Upper lobe of left lung (tissue), 6 donors: ENCODE measurements at places on chromosomes 12 and 14. TPM values are rescaled to one million over a fixed set of nuclear protein-coding genes. Genes with fewer than 3 reads are reported as not detected.

DNA sequence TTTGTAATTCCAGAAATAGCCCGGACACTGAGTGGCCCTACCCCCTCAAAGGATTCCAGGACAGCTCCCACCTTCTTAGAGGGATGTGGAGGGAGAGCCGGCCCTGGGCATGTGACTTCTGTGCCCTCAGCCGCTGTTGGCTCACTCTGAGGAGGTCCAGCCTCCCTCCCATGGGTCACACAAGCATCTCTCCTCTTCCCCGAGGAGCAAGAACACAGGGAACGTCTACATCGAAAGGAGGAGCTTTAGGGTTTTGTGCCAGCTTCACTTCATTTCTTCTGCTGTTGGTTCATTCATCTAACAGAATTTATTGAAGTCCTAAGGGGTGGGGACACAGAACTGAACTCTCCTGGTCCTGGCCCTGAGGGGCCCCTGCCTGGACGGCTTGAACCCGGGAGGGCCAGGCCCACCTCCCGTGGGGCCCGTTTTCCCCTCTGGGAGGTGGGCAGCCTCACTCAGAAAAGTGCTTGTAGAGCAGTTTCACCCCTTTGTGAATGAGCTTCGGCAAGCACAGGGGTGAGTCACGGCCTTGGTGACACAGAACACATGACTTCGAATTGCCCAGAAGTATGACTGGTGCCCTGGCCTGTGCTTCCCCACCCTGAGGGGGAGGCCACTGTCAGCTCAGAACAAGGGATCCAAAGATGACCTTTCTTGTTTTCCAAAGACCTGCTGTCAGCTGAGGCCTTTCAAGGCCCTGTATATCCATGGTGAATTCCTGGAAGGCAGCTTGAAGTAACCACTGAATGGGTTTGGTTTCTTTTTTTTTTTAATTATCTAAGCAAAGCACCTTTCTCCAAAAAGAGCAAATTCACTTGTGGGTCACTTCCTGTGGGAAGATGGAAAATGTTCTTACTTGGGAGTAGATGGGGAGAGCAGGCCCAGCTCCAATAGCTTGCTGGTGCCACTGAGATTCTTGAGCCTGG lies 39.2 kb downstream of the NFKBIA start:
- no peak overlapping the region for H3K4me3 ChIP-seq
- H3K4me1 ChIP-seq: peaks cover 50% of the 10 kb centered on the region
- no peaks in the 10 kb centered on the region for H3K27me3 ChIP-seq
- H3K36me3 ChIP-seq: no peaks in the 10 kb centered on the region
- H3K27ac ChIP-seq: peak overlapping the region; percentile 87

The CGRRF1 gene
- total RNA-seq: 24.0 TPM

DNA sequence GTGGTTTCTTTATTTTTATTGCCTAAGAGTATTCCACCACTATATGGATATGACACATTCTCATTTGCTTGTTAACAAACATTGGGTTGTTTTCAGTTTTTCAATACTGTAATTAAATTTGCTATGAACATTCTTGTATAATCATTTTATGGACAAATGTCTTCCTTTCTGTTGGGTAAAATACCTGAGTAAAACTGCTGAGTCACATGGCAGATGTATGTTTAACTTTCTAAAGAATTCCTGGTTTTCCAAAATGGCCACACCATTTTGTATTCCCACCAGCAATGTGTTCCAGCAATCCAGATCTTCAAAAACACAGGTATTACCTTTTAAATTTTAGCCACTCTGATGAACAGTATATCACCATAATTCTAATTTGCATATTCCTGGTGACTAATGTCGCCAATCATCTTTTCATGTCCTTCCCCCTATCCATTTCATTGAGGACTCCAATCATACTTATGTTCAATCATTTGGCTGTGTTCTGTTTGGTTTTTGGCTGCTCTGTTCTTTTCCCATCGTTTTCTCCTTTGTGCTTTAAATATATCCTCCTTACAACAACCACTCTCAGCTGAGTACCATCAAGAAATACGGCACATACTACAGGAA lies 36.0 kb downstream of the CDK17 start:
- no peak overlapping the region for H3K4me3 ChIP-seq
- no peak for DNase-seq
- H3K4me1 ChIP-seq: peaks cover 30% of the 10 kb centered on the region
- H3K27me3 ChIP-seq: no peaks in the 10 kb centered on the region
- H3K27ac ChIP-seq: no peak overlapping the region

The KRT72 gene
- not detected for total RNA-seq

- peak overlapping the region; percentile 53 for H3K4me3 ChIP-seq
- no peaks in the 10 kb centered on the region for H3K36me3 ChIP-seq
- peaks cover 14% of the 10 kb centered on the region for H3K4me1 ChIP-seq
- peaks cover 60% of the 10 kb centered on the region for H3K27me3 ChIP-seq
- peak; percentile 83 for DNase-seq
Measured at GRCh38 chr12:114404926-114405518, 922 bp downstream of the TBX5 start.

The KRT1 gene
- total RNA-seq: not detected

DNA sequence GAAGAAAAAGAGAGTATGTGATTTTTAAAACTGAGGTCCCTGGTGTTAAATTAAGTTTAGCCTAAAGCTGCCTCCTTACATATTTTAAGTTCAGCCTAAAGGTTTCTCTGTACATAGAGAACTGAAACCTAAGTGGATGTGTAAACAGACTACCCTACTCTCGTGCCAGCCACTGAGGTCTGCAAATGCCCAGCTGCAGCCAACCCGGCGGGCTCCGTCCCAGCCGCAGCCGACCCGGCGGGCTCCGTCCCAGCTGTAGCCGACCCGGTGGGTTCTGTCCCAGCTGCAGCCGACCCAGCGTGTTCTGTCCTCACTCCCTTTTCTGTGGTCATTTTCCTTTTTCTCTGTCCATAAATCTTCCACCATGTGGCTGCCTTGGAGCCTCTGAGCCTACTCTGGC lies 97.2 kb upstream of the SFSWAP start:
- no peak overlapping the region for H3K27ac ChIP-seq
- no peaks in the 10 kb centered on the region for H3K27me3 ChIP-seq
- H3K36me3 ChIP-seq: no peaks in the 10 kb centered on the region
- DNase-seq: peak; percentile 81
- peaks cover 8% of the 10 kb centered on the region for H3K4me1 ChIP-seq
- no peak overlapping the region for H3K4me3 ChIP-seq

- H3K4me1 ChIP-seq: no peaks in the 10 kb centered on the region
- no peak for DNase-seq
- H3K36me3 ChIP-seq: no peaks in the 10 kb centered on the region
Measured at GRCh38 chr12:72901685-72902084, 629.5 kb downstream of the TRHDE start.

GRCh38 chr12:108858311-108859074 lies 1.1 kb upstream of the SSH1 start:
- no peaks in the 10 kb centered on the region for H3K27me3 ChIP-seq
- peak overlapping the region; percentile 66 for H3K4me3 ChIP-seq
- H3K36me3 ChIP-seq: no peaks in the 10 kb centered on the region
- peak overlapping the region; percentile 92 for H3K27ac ChIP-seq

DNA sequence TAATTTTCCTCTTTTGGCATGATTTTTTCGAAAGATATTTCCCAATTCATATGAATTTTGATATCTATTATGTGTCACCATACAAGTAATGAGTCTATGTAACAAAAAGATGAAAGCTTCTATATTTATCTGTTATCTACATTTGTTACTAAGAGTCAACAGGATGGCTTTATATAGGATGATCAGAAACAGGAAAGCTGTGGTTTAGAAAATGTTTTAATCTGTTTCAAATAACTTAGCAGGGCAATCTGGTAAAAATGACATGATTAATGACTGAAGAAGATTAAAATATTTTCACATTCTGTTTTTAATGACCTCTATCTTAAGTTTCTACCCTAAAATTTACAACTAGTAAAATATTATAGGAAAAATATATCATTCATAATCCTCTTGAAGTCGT lies 105.8 kb downstream of the MSRB3 start:
- no peaks in the 10 kb centered on the region for H3K4me1 ChIP-seq
- no peak overlapping the region for H3K27ac ChIP-seq
- H3K36me3 ChIP-seq: no peaks in the 10 kb centered on the region
- H3K27me3 ChIP-seq: no peaks in the 10 kb centered on the region
- no peak for DNase-seq
- H3K4me3 ChIP-seq: no peak overlapping the region

GRCh38 chr14:69612783-69613130 lies 1.4 kb downstream of the SUSD6 start:
- no peaks in the 10 kb centered on the region for H3K36me3 ChIP-seq
- H3K27ac ChIP-seq: peak overlapping the region; percentile 97
- peaks cover 64% of the 10 kb centered on the region for H3K4me1 ChIP-seq
- no peaks in the 10 kb centered on the region for H3K27me3 ChIP-seq

- H3K36me3 ChIP-seq: no peaks in the 10 kb centered on the region
- no peaks in the 10 kb centered on the region for H3K4me1 ChIP-seq
- no peak overlapping the region for H3K27ac ChIP-seq
- DNase-seq: no peak
Measured at GRCh38 chr12:96786791-96787190, 120.3 kb upstream of the NEDD1 start.

DNA sequence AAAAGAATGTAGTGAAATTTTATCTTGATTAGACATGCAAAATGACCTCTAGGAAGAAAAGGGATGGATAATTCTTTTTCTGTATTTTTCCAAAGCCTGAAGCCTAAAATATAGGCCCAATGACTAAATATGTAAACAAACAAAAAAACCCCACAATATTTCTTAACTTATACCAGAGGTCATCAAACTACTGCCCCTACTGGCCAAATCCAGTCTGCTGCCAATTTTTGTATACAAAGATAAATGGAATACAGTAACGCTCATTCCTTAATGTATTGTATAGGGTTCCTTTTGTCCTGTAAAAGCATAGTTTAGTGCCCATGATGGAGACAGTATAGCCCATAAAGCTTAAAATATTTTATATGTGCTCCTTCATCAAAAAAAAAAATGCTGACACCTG lies 145.7 kb upstream of the ALG10 start:
- no peaks in the 10 kb centered on the region for H3K4me1 ChIP-seq
- no peaks in the 10 kb centered on the region for H3K36me3 ChIP-seq
- H3K4me3 ChIP-seq: no peak overlapping the region
- H3K27ac ChIP-seq: no peak overlapping the region

- no peaks in the 10 kb centered on the region for H3K27me3 ChIP-seq
- no peak overlapping the region for H3K27ac ChIP-seq
- no peaks in the 10 kb centered on the region for H3K4me1 ChIP-seq
- H3K4me3 ChIP-seq: no peak overlapping the region
- no peaks in the 10 kb centered on the region for H3K36me3 ChIP-seq
Measured at GRCh38 chr12:52522346-52523011, 2.3 kb upstream of the KRT5 start.

- H3K4me1 ChIP-seq: no peaks in the 10 kb centered on the region
- peaks cover 7% of the 10 kb centered on the region for H3K36me3 ChIP-seq
- no peak overlapping the region for H3K4me3 ChIP-seq
- H3K27ac ChIP-seq: no peak overlapping the region
Measured at GRCh38 chr14:77822307-77822706, 22.4 kb downstream of the ADCK1 start.

DNA sequence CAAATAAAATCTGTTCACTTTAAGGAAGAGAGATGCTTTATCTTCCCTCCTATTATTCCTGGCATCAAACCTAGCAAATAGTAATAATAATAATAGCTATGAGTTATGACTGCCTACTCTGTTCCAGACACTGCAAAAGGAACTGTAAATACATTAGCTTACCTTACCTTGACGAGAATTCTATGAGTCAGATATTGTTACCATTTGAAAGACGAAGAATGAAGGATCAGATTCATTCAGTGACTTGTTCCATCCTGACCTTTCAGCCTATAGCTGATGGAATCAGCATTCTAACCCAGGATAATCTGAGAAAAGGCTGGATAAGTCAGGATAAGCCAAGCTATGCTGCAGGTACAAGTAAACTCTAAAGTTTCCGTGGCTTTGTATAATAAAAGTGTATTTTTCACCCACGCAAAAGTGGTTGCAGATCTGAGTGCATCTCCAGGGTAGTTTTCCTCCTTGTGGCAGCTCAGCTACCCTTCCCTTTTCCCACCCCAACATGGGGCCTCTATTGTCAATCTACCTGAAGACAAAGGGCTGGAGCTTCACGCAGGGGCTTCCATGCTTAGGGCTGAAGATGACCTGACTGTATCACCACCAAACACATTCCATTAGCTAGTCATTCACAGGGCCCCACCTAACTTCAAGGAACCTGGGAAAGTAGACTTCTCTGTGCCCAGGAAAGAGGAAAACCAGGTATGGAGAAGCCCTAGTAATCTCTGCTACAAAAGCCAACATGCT lies 57.2 kb upstream of the CCND2 start:
- H3K4me3 ChIP-seq: no peak overlapping the region
- H3K36me3 ChIP-seq: no peaks in the 10 kb centered on the region
- no peaks in the 10 kb centered on the region for H3K4me1 ChIP-seq
- DNase-seq: no peak
- H3K27me3 ChIP-seq: no peaks in the 10 kb centered on the region

- H3K27me3 ChIP-seq: no peaks in the 10 kb centered on the region
- H3K4me3 ChIP-seq: no peak overlapping the region
- DNase-seq: no peak
- H3K27ac ChIP-seq: no peak overlapping the region
- no peaks in the 10 kb centered on the region for H3K4me1 ChIP-seq
- no peaks in the 10 kb centered on the region for H3K36me3 ChIP-seq
Measured at GRCh38 chr14:61254808-61255526, 26.2 kb downstream of the TMEM30B start.

The KERA gene
- not detected for total RNA-seq

The FOXN4 gene
- not detected for total RNA-seq

- H3K27ac ChIP-seq: no peak overlapping the region
- no peak for DNase-seq
- peaks cover 20% of the 10 kb centered on the region for H3K4me1 ChIP-seq
- H3K27me3 ChIP-seq: no peaks in the 10 kb centered on the region
Measured at GRCh38 chr12:125097427-125097826, 32.2 kb downstream of the AACS start.

The ALDH1L2 gene
- total RNA-seq: 2.0 TPM

DNA sequence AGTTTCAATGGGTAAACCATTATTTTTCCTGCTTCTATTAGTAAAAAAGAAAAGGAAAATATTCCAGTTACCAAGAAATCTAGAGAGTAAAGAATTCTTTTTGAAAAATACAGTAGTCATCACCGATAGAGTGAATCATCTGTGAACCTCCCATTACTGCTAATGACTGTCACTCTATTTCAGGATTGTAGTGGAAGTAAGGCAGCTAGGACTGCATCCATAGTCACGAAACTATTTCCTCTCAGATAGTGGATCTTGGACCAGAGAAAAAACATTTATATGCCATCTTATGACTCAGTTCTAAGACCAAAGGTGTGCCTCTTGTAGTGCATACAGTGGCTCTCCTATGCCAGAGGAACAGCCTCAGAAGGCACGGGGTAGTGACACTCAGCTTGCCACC lies 173.9 kb upstream of the PLEKHA5 start:
- H3K27ac ChIP-seq: no peak overlapping the region
- H3K4me3 ChIP-seq: no peak overlapping the region
- H3K27me3 ChIP-seq: no peaks in the 10 kb centered on the region
- no peaks in the 10 kb centered on the region for H3K36me3 ChIP-seq
- DNase-seq: no peak

- no peak for DNase-seq
- peaks cover 25% of the 10 kb centered on the region for H3K36me3 ChIP-seq
- H3K27ac ChIP-seq: no peak overlapping the region
- no peaks in the 10 kb centered on the region for H3K27me3 ChIP-seq
- H3K4me3 ChIP-seq: no peak overlapping the region
Measured at GRCh38 chr12:13062669-13063068, 18.5 kb downstream of the FAM234B start.

GRCh38 chr12:124792156-124792555 lies 71.5 kb downstream of the SCARB1 start:
- H3K27ac ChIP-seq: no peak overlapping the region
- no peak for DNase-seq
- H3K4me1 ChIP-seq: no peaks in the 10 kb centered on the region
- no peaks in the 10 kb centered on the region for H3K27me3 ChIP-seq
- no peaks in the 10 kb centered on the region for H3K36me3 ChIP-seq
- no peak overlapping the region for H3K4me3 ChIP-seq

GRCh38 chr12:47615711-47616110 lies 90.1 kb downstream of the RPAP3 start:
- DNase-seq: no peak
- no peak overlapping the region for H3K4me3 ChIP-seq
- no peaks in the 10 kb centered on the region for H3K27me3 ChIP-seq
- H3K27ac ChIP-seq: no peak overlapping the region
- no peaks in the 10 kb centered on the region for H3K4me1 ChIP-seq
